Activated CD8-positive, alpha-beta memory T cell treated with anti-CD3 and anti-CD28 coated beads for 1 hour (primary cell): ENCODE measurements at places on chromosomes 5 and 9.

- DNase-seq: no peak
Measured at GRCh38 chr5:10077791-10078545, 171.7 kb downstream of the ATPSCKMT start.

DNA sequence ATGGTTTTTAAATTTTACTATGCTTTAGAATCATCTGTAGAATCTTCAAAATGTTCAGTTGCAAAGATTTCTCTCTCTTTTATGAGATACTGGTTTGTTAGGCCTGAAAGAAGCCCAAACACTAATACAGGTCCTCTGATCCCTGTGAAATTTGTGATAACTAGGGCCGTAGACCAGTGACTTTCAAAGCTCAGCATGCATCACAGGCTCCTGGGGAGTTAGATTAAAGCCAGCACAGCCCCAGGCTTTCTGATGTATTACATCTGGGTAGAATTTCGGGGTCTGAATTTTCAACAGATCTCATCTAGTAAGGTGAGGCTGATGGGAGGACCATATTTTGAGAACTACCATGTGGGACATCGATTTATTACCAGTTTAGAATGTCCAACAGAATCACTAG lies 194.1 kb upstream of the PTPRD start:
- DNase-seq: no peak

GRCh38 chr9:21817176-21817575 lies 14.7 kb downstream of the MTAP start:
- no peak for DNase-seq

DNA sequence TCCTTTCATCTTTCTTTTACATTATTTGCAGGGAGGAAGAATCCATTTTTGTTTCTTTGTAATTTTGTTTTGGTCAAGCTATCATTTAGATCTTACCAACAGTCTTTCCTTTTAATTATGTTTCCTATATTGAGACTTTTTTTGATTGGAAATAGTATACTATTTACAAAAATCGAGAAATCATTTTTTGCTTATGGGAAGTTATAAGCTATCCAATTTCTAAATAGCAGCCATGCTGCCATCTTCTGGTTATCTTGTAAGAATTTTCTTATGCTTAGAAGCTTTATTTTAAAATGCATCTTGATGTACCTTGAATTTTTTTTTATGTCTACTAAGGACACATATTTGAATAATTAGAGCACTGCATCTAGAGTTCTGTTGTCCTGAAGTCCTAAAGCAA lies 821.2 kb downstream of the PTPRD start:
- DNase-seq: no peak
